ENCODE measurements at places on chromosomes 2 and 18.

GRCh38 chr18:74589021-74589420 lies 8.6 kb upstream of the ZNF407 start:
- no peak for DNase-seq
- H3K4me1 ChIP-seq, result no peaks in the 10 kb centered on the region
- no peak overlapping the region for H3K4me3 ChIP-seq
- no peaks in the 10 kb centered on the region for H3K27me3 ChIP-seq
- H3K36me3 ChIP-seq, result peaks cover 7% of the 10 kb centered on the region
- H3K27ac ChIP-seq, result no peak overlapping the region

DNA sequence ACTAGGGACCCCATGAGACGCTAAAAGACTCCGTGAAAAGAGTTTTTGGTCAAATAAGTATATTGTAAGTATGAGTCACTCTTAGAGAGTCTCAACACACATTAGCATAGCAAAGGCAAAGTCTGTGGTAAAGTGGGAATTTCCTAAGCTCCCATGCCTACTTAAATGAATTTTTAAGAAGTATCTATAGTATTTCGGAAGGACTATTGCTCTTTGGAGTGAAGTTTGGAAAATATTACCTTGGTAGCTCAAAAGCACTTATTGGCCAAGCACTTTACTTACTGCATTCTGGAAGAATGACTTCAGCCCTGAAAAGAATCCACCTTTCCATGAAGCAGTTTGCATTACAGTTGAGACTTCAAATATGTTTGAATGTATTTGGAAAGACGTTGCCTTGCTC lies 57.1 kb downstream of the CAVIN2 start:
- H3K4me1 ChIP-seq, result no peaks in the 10 kb centered on the region
- H3K4me3 ChIP-seq, result no peak overlapping the region
- no peaks in the 10 kb centered on the region for H3K36me3 ChIP-seq
- no peak for DNase-seq

- DNase-seq, result no peak
- no peak overlapping the region for H3K4me3 ChIP-seq
- no peaks in the 10 kb centered on the region for H3K4me1 ChIP-seq
- no peaks in the 10 kb centered on the region for H3K27me3 ChIP-seq
These were observed 147.7 kb downstream of the KLHL29 start for GRCh38 chr2:23532391-23533337.

- H3K4me3 ChIP-seq, result no peak overlapping the region
- H3K4me1 ChIP-seq, result peaks cover 22% of the 10 kb centered on the region
- no peaks in the 10 kb centered on the region for H3K36me3 ChIP-seq
These were observed 36.2 kb downstream of the PNO1 start for GRCh38 chr2:68193787-68194372.

DNA sequence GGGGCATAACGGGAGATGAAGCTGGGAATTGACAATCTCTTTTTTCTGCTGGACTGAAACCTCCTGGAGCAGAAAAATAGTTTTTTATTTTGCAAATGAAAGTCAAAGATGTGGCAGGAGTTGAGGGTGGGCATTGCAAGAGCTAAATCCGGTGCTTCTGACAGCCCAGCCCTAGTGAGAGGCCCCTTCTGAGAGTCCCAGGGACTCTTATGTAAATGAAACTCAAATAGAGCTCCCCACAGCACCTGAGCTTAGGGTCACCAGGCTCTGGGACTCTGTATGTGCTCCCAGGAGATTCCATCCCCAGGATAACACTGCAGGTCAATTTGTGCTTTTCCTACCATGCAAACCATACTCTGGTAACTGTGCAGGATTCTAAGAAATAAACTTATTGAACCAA lies 192.8 kb downstream of the ANKRD30B start:
- no peak overlapping the region for H3K4me3 ChIP-seq
- no peak overlapping the region for H3K27ac ChIP-seq
- no peaks in the 10 kb centered on the region for H3K4me1 ChIP-seq

DNA sequence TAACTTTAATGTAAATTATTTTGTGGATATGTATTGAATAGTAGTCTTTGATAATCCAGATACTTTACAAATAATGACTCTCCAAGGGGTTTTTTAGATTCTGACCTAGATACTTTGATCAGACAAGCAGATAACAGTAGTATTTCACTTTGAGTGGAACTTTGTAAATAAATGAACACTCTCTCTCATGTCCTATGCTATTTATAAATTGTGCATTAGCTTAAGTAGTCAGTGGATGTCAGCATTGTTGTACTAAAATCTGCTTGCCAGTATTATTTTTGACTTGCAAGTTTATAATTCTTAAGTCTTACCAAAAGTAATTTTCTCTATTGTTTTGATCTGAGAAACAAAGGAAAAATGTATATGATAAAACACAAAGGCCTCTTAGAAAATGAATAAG lies 1113.1 kb upstream of the NRXN1 start:
- no peak overlapping the region for H3K27ac ChIP-seq
- no peak overlapping the region for H3K4me3 ChIP-seq
- no peak for DNase-seq
- H3K4me1 ChIP-seq, result no peaks in the 10 kb centered on the region
- no peaks in the 10 kb centered on the region for H3K36me3 ChIP-seq

DNA sequence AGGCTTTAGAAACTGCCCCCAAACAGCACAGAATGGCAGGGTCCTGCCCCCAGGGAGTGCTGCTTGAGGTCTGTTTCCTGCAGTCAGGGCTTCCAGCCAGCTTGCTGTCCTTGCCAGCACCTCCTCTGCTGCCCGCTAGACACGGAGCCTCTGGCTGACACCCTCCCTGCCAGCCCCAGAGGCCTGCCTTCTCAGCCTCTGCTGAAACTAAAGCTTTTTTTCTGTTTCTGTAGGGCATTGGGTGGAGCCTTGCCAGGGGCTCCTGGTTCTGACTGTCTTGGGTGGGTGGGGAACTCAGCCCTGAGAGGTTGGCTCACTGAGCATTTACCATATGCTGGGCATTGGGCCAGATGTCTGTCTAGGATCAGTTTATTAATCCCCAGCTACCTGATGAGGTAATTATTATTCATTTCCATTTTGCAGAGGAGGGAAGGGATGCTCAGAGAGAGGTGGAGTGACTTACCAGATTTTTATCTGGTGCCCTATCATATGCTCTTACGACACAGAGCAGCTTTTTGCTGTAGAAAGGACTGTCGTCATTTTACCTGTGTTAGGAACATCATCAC lies 35.4 kb downstream of the INPP4A start:
- no peaks in the 10 kb centered on the region for H3K27me3 ChIP-seq
- H3K36me3 ChIP-seq, result no peaks in the 10 kb centered on the region
- no peak overlapping the region for H3K4me3 ChIP-seq
- no peak for DNase-seq

- peaks cover 9% of the 10 kb centered on the region for H3K4me1 ChIP-seq
- no peaks in the 10 kb centered on the region for H3K36me3 ChIP-seq
- no peak overlapping the region for H3K4me3 ChIP-seq
- H3K27me3 ChIP-seq, result no peaks in the 10 kb centered on the region
- H3K27ac ChIP-seq, result no peak overlapping the region
These were observed 94.3 kb upstream of the ZNF516 start for GRCh38 chr18:76589316-76589715.

DNA sequence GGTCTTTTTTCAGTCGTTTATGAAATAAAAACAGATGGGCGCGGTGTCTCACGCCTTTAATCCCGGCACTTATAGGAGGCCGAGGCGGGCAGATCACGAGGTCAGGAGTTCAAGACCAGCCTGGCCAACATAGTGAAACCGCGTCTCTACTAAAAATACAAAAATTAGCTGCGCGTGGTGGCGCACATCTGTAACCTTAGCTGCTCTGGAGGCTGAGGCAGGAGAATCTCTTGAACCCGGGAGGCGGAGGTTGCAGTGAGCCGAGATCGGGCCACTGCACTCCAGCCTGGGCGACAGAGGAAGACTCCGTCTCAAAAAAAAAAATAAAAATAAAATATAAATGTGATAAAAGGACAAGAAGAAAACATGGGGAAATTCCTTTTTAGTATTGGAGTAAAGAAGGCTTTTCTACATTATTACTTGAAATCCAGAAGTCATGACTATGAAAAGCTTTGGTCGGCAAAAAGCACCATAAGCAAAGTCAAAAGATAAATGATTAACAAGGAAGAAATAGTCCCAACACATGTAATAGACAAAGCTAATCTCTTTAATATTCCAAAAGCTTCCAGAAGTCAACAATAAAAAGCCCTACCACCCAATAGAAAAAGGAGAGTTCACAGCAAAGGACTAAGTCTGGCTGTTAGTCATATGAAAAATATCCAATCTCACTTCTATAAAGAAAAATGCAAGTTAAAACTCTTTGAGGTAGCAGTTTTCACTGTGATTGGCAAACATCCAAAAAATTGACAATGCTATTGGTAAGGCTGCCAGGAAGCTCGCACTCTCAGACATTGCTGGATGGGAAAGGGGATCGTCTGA lies 1.4 kb upstream of the FAM168B start:
- no peaks in the 10 kb centered on the region for H3K27me3 ChIP-seq
- H3K36me3 ChIP-seq, result peaks cover 10% of the 10 kb centered on the region
- H3K4me1 ChIP-seq, result no peaks in the 10 kb centered on the region
- no peak overlapping the region for H3K4me3 ChIP-seq

DNA sequence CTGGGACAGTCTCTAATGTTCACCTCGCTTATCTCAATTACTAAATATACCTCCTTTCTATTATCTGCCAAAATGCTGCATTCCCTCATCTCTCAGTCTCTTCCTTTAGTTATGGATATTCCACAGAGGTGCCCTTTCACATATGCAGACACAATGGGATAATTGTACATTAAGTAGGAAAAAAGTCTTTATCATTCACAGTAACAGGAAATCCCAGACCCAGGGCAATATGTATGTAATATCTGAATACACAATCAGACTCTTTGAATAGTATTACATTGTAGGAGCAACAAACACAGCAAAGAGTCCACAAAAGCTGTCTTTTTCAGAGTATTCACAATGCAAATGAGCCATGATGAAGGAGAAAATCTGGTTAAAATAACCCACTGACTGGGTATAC lies 1399.0 kb upstream of the ZEB2 start:
- no peak for DNase-seq
- no peaks in the 10 kb centered on the region for H3K36me3 ChIP-seq
- H3K4me1 ChIP-seq, result peaks cover 4% of the 10 kb centered on the region
- H3K4me3 ChIP-seq, result no peak overlapping the region
- H3K27ac ChIP-seq, result no peak overlapping the region

DNA sequence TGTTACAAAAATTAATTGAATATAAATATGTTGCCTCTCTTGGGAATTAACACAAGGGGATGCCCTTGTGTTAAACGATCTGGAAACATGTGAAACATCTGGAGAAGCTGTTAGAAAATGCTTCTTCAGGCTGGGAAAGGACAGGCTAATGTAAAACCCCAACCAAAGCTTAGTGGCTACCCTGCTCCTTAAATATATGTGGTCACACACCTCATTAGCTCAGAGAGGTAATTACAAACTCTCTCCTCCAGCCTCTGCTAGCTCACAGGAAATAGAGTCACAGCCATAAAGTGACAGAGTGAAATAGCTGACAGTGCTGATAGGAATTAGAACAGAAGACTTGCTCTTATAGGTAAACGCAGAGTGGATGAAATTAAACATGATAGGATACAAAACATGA lies 155.9 kb downstream of the RAB3GAP1 start:
- H3K4me3 ChIP-seq, result no peak overlapping the region
- no peak for DNase-seq
- H3K4me1 ChIP-seq, result no peaks in the 10 kb centered on the region
- no peaks in the 10 kb centered on the region for H3K36me3 ChIP-seq

DNA sequence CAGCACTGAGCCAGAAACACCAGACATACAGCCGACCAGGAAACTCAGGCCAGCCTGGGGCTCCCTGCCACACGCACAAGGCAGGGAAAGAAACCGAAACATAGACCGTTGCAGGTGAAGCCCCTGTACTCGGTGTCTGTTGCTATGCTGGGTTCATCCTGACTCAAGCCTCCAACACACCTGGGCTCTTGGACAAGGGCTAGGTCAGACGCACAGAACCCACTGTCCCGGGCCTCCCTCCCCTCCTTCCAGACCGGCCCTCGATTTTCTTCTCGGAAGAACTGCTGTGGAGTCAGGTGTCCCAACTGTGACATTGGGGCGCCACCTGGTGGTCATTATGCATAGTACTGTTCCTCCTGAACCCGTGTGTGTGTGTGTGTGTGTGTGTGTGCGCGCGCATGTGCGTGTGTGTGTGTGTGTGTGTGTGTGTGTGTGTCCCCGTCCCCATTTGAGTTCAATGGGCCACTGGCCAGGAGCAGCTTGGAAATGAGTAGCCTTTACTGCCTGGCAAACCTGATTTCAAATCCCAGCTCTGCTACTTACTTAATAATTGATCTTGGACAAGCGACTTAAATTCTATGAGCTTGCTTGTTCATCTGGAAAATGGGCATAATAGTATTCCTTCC lies 55.4 kb upstream of the GLI2 start:
- H3K27me3 ChIP-seq, result no peaks in the 10 kb centered on the region
- H3K4me3 ChIP-seq, result no peak overlapping the region
- peak; percentile 91 for DNase-seq
- H3K4me1 ChIP-seq, result no peaks in the 10 kb centered on the region
- H3K36me3 ChIP-seq, result no peaks in the 10 kb centered on the region

DNA sequence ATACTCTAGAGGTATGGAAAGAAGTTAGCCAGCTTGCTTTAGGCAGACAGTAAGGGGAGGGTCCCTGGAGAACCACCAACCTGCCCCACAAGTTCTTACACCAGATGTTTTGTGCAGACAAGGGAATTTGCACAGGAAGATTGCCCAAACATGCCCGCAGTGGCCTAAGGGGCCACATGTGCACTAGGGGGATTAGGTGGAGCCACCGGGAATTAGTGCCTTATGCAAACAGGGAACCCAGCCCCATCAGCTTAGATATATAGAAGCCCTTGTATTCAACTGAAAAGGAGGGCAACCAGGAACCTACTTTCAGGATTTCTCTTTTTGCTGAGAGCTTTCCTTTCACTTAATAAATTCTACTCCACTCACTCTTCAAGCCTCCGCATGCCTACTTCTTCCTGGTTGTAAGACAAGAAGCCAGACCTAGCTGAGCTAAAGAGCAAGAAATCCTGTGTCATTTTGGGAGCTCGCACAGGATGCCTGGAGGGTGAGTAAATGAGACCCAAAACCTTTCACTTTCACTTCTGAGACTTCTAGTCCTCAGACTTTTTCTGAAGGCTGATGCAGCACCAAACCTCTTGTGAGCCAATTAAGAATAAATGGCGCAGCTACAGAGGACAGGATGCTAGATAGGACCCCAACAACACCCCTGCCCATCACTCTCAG lies 146.3 kb downstream of the GCA start:
- H3K36me3 ChIP-seq, result no peaks in the 10 kb centered on the region
- H3K4me3 ChIP-seq, result no peak overlapping the region
- H3K27me3 ChIP-seq, result no peaks in the 10 kb centered on the region
- DNase-seq, result no peak

- H3K4me1 ChIP-seq, result no peaks in the 10 kb centered on the region
- H3K27ac ChIP-seq, result no peak overlapping the region
- no peak for DNase-seq
- H3K27me3 ChIP-seq, result no peaks in the 10 kb centered on the region
- no peaks in the 10 kb centered on the region for H3K36me3 ChIP-seq
These were observed 156.1 kb upstream of the HNRNPA3 start for GRCh38 chr2:177056481-177056929.

GRCh38 chr2:165594231-165594934 lies 124.9 kb downstream of the CSRNP3 start:
- H3K27me3 ChIP-seq, result no peaks in the 10 kb centered on the region
- no peaks in the 10 kb centered on the region for H3K36me3 ChIP-seq
- no peak overlapping the region for H3K27ac ChIP-seq
- DNase-seq, result no peak
- no peaks in the 10 kb centered on the region for H3K4me1 ChIP-seq
- no peak overlapping the region for H3K4me3 ChIP-seq
